Stimulated activated CD4-positive, alpha-beta T cell treated with anti-CD3 and anti-CD28 coated beads, TNF-alpha, amount 100 ng/mL, for 4 hours (primary cell): ENCODE measurements at places on chromosomes 2 and 18.

GRCh38 chr2:211690736-211691135 lies 847.9 kb downstream of the ERBB4 start:
- DNase-seq, result no peak

GRCh38 chr18:75489493-75490190 lies 62.1 kb upstream of the SMIM21 start:
- no peak for DNase-seq

- DNase-seq, result no peak
Measured at GRCh38 chr2:205435970-205436369, 246.3 kb upstream of the NRP2 start.

DNA sequence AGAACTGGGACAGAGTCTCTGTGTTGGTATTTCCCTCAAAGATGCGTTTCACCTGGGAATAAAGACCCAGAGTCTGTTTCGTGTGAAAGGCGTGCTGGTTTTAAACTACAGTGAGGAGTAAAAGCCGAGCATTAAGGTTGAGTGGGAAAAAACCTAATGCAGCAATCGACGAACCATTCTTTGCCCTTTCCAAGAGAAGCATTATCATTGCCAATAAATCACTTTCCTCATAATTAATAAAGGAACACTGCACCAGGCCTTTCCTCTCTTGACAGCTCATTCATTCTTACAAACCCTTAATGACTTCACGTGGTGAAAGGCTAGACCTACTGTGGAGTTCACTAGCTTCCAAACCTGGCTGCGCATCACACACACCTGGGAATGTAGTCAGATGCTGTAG lies 896 bp upstream of the SLC8A1 start:
- DNase-seq, result no peak

- DNase-seq, result no peak
Measured at GRCh38 chr18:49623571-49623970, 61.7 kb downstream of the LIPG start.

DNA sequence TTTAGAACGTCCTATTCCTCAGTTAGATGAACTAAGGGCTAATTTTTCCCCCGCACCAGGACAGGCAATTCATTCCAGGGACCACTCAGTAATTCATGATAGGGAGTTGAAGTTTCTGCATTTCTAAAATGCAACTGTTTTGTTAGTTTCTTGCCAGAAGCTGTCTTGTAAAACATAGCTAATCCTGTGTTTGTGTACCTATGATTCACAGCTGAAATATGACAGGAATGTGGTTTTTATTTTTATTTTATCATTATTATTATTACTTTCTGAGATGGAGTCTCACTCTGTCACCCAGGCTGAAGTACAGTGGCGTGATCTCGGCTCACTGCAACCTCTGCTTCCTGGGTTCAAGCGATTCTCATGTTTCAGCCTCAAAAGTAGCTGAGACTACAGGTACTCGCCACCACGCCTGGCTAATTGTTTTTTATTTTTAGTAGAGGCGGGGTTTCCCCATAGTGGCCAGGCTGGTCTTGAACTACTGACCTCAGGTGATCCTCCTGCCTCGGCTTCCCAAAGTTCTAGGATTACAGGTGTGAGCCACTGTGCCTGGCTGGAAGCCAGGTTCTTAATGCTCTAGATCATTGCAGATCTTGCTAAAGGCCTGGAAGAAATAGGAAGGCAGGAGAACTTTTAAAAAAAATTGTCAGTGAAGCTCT lies 154.8 kb upstream of the FHL2 start:
- no peak for DNase-seq

DNA sequence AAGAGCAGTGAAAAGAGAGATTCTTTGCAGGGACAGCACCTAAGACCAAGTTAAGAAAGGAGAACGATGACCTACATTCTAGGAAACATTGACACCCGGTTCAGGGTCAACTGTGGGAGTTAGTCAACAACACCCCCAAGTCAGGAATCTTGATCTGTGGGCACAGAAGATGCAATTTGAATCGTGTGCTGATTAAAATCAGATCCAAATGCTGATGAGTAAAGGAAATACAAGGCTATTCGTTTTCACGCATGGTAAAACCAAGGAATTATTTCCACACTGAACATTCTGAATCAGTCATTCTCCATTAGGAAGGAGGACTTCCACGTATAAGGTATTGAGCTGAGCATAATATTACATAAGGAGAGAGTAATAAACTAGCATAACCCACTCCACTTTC lies 124.2 kb downstream of the COPS8 start:
- DNase-seq, result no peak

DNA sequence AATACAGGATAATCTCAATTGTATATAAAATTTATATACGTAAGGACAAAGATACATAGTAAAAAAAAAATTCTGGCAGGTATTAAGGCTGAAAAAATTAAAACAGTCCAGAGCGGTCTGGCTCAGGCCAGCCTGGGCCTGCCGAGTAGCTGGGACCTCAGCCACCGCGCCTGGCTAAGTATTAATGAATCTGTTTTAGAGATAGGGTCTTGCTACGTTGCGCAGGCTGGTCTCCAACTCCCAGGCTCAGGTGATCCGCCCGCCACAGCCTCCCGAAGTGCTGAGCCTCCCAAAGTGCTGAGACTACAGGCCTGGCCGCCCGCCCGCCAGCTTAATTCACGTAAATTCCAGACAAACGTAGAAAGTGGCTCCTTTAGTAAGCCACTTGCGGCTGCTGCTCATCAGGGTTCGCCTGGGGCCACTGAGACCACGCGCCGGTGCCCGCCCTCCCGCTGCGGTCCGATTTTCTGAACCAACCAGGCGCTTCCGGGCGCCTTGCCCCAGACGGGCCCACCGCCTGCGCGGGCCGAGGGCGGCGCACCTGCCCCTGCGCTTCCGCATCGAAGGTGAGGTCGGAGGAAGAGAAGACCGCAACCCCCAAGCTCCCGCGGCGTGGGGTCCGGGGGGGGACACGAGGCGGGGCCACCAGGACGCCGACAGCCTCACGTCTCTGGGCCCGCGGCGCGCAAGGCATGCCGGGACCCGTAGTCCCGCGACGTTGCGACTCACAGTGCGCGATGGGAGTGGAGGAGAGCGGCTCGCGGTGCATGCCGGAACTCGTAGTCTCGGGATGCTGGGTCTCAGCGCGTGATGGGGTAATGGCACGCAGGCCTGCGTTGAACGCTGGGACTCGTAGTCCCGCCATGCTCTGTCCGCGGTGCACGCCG lies 695 bp upstream of the CTDP1 start:
- peak; percentile 96 for DNase-seq

DNA sequence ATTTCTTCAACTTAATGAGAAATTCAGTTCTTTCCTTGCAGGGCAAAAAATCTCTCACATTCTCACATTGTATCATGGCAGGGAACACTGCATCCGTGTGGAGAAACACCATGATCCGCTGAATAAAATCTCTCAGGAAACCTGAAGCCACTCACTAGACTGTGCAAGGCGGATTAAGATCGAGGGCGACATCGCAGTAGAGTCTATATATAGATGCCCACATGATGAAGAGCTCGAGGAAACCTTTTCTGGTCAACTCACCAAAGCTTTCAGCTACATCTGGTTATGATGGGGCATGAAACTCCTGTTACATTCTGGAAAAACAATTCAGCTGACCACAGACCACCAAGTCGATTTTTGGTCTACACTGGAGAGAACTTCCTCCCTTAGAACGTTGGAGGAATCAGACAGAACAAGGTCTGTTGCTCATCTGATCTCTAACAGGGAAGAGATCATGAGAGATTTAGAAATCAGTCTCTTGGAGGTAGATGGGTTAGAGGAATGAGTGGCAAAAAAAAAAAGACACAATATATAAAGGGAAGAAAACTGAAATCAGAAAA lies 162.9 kb upstream of the ZNF516 start:
- no peak for DNase-seq

- no peak for DNase-seq
Measured at GRCh38 chr2:220224691-220225543, 597.5 kb downstream of the SLC4A3 start.

DNA sequence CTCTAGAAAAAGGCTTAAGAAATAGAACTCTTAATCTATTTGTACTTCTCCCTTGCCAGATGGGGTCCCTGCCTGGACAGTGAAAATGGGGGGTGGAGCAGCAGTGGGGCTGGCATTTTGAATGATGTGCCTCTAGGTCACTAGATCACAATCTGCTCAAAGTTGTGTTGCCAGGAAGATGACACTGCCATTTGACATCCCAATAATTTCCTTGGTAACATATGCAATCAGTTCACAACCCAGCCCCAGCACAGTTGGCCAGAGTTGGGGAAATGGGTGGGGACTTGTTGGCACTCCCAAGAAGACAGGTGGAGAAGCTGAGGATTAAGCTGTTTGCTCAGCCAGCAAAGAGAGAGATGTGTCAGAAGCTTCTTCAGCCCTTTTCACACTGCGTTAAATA lies 558.3 kb upstream of the KLHL29 start:
- no peak for DNase-seq

DNA sequence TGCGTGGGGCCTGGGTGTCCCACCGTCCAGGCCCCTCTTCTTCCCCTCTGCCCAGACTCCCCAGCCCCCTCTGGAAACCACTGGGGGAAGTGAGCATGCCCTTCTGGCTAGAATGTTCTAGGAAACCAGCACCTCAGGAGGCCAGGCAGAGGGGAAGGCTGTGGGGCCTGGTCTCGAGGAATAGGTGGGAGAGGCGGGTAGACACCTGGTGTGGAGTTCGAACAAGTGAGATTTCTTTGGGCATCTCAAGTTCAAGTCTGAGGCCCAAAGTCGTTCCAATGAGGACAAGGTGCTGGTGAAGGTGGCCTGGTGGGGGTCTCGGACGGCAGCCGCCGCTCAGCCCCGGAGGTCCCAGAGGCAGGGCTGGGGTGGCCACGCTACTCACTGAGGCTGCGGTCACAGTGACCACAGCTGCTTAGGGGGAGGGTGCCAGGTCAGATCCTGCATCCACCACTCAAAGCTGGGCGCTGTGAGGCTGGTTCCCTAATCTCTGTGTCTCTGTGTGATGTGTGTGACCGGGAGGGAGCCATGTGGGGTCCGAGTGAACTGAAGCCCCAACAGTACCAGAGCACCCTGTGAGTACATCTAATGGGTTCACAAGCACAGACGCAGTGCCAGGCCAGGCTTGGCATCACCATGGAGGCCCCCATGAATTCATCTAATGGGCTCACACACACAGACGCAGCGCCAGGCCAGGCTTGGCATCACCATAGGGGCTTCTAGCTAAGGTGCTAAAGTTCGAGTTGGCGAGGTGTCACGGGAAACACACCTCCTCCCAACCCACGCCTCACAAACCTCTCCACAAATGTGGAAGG lies 26.5 kb upstream of the PXDN start:
- DNase-seq, result no peak

GRCh38 chr2:26526105-26526504 lies 48.2 kb upstream of the OTOF start:
- DNase-seq, result no peak

GRCh38 chr2:121021685-121022084 lies 263.3 kb downstream of the TFCP2L1 start:
- DNase-seq, result no peak

GRCh38 chr2:9248363-9248762 lies 41.8 kb downstream of the ASAP2 start:
- no peak for DNase-seq

DNA sequence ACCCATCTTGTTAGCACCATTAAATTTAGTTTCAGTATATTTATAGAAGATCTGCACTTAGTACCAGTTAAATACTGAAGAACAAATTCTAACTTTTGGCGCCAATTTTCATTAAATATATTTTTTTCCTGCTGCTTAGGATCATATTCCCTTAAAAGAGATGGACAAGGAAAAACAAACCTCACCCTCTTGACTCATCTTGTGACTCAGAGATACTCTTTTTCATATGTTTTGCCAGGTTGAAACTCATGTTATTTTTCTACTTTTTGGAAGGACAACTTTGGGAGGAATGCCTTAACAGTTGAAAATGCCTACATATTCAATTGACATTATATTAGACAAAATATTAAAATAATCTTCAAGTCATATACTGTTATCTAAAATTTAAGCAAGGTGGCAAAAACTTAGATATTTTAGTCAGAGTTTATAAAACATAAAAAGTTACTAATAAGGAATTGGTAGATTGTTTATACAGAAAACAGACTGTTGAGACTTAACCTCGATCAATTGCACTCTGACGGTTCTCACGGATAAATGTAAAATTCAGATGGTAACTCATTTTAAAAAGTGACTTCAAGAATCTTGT lies 36.2 kb downstream of the PNO1 start:
- DNase-seq, result no peak

- DNase-seq, result no peak
Measured at GRCh38 chr18:75307530-75307929, 96.9 kb downstream of the TSHZ1 start.

DNA sequence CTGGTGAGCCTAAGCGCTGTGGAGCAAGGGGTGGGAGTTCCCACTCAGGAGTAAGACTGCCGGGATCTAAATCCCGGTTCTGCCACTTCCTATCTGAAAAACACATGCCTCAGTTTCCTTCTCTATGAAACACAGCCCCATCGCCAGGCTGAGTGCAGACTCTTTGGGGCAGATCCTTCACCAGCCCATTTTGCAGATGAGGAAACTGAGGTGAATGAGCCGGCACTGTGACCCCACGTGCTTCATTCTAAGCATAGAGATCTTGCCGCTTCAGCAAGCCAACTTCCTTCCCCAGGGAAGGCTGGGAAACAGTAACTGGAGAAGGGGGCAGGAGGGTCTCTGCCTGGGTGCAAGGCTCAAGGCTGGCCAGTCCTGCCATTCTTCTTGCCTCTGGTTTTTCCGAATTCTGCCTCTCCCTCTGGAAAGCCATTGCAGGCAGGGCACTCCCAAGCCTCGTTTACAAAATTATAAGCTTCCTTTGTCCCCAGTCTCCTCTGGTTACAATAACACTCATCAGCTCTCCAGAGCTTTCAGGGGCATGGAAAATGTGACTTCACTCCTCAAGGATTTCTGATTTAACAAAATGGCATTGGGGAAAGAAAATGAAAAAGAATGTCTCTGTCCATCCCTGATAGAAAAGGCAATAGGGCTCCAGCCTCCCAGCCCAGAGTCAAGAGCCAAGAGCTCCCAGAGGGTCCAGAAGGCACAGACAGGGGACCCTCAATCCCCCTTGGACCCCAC lies 249.2 kb downstream of the TNS1 start:
- no peak for DNase-seq
